Stimulated activated CD4-positive, alpha-beta T cell treated with anti-CD3 and anti-CD28 coated beads, TNF-alpha, amount 100 ng/mL, for 4 hours (primary cell): ENCODE measurements at places on chromosomes 7 and 10.

DNA sequence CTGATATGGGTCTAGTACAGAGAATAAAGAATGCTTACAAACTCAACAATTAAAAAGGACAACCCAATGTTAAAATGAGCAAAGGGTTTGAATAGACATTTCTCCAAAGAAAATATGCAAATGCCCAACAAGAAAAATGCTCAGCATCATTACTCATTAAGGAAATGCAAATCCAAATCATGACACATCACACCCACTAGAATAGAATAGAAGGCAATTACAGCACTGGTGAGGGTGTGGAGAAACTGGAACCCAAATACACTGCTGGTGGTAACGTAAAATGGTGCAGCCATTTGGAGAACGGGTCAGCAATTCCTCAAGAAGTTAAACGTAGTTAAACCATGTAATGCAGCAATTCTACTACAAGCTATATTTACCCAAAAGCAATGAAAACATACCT, 53.8 kb downstream of the KDM7A start:
- DNase-seq, result no peak

DNA sequence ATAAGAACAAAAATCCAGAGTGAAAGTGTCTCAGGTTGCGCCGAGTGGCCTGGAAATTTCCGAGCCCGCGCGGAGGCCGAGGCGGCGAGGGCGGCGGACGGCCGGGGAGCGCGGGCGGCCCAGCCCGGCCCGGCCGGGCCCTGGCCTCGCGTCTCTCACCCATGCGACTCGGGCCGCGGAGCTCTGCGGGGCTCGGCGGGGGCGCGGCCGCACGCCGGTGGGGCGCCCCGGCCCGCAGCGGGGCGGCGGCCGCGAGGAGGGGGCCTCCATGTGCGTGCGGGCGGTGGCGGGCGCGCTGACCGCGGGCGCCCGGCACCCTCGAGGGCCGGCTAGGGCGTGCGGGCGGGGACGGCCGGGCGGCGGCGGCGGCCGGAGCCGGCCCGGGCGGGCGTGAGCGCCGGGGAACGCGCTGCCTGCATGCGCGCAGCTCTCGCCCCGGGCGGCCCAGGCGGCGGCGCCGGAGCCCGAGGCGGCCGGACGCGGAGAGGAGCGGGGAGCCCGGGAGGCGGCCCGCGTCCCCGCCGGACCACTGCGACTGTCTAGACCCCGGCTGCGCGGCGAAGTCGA, 302 bp upstream of the EN2 start:
- no peak for DNase-seq

DNA sequence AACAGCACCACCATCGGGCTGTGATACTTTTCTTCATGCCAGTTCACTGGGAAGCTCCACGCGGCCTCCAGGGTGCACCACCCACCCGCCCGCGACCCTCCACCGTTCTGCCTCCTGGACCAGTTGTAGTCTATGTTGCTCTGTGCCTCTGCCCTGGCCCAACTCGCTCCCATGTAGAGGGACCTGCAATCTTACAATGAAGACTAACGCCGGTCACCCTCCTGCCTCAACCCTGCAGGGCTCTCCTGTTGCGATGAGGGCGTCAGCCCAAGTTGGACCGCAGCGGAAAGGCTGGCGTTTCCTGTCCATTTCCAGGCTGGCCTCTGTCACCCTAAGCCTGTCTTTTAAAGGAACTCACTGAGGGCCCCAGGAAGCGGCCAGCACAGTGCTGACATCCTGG, 34.9 kb downstream of the IL15RA start:
- DNase-seq, result no peak

DNA sequence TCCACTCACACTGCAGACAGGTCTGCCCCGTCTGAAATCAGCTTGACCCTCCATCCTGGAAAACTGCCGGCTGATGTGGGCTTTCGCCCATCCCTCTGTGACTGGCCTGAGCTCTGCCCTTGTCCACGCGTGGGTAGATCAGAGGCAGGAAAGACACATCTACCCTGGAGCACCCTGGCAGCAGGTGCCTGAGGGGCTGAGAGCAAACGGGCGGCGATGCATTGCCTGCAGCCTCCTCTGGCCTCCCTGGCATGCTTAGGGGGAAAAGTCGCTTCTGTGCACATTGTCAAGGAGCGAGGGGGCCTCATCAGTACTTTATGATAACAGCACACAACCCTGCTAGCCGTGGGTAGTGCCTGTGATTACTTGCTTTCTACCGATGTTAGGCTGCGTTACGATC, 109.4 kb downstream of the ADARB2 start:
- DNase-seq, result no peak

DNA sequence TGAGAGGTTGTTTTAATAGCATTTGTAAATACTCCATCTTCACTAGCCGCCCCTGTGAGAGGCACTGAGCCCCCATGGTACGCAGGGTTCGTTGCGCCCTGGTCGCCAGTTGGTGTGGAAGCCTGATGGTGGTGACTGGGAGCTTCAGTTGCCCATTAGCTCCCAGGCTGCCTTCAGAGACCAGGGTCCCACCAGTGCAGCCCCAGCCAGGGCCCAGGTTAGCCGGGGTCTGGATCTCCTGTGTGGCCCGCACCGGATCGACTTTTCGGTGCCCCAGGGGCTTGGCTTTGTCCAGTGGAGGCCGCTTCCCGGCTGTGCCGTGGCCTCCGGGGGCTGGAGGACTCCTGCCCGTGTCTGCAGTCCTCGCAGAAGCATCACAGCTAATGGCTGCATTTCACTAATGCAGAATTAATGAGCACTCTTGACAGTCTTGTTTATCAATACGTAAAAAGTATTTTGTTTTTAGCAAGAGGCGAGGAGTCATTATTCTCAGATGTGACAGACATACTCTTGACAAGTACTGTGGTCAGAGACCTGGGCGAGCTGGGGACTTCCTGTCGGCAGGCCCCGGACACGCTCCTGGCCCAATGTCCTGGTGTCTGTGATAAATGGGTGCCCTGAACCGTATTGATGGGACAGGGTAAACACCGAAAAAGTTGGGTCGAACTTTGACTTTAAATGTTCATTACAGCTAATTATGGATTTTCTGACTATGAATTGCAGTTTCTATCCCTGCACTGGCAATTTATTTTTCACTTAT, 99.8 kb downstream of the NKX6-2 start:
- no peak for DNase-seq

DNA sequence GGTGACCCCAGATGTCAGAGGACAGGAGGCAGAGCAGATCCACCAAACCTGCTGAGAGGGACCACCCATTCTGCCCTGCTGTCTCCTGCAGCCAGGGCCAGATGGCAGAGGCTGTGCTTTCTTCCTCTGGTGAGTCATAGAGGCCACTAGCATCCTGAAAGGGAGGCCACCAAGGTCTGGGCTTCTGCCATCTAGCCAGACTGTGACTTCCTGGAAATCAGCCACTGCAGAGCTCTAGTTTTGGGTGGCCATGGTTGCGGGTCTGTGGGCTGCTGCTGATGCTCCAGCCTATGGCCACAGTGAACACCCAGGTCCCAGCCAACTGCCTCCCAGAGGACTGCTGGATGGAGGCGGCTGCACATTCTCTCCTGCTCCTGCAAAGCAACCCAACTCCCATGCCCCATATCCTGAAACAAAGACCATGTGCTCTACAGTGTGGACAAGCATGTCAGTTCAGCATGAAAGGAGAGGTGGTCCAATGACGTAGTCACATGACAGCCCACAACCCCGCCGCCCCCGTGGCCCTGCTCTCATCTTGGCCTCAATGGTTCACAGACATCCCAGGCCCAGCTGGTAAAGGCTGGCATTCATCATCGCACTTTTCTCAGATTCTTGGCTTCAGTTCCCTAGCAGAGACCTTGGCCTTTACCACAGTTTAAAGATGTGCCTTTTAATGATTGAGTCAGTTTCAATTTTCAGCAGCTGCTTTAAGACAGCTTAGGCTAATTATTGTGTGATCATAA, 73.9 kb upstream of the CXCL12 start:
- no peak for DNase-seq

GRCh38 chr7:126839624-126840023, 413.1 kb downstream of the GRM8 start:
- DNase-seq, result no peak

GRCh38 chr7:152046531-152046930, 21.1 kb downstream of the GALNT11 start:
- no peak for DNase-seq

DNA sequence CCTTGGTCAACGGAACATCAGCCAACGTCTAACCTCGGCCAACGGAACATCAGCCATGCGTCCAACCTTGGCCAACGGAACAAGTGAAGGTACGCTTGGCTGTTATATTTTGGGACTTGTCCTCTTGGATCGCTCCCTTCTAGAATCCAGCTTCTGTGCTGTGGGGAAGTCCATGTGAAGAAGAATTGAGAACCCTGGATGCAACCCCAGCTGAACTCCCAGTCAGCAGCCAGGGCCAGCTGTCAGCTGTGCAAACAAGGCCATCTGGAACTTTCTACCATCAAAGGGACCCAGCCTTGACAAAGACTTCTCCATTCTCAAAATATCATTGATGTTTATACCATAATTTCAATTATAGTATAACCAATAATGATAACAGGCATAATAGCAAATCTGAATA, 43.3 kb upstream of the ITGA8 start:
- no peak for DNase-seq

GRCh38 chr7:1078985-1079384, 8.9 kb upstream of the GPER1 start:
- DNase-seq, result no peak

DNA sequence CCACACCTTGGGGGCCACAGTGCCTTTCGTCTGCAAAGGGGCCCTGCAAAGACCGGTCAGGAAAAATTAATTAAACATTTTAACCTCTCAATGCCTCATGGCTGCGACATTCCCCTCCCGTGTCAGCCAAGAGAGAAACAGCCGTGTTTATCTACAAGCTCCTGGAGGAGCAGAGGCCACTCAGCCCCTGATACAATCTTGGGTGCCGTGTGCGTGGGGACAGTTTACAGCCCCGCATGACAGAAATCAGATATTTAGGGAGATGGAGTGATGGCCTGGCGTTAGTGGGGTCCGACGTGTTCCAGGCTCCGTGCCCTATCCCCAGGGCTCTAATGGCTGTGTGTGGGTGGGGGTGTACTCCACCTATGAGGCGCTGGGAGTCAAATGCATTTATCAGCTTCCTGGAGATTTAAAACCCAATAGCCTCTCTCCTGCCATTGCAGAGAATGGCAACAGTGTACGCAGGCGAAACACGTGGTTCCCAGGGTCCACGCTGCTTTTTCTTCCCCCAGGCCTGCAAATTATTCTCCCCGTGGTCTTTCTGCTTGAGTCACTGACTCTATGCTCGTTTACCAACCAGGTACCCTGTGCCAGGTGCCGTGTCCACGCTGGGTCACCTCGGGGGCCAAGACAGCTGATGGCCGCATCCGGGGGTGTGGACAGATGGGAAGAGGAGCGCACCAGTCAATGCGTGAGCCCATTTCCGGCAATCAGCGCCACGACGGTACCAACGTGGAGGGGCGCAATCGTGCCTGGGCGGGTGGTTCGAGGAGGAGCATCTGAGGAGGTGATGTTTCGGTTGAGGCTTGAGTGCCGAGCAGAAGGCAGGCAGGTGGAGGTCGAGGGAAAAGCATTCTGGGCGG, 26.6 kb upstream of the PSMG3 start:
- no peak for DNase-seq

DNA sequence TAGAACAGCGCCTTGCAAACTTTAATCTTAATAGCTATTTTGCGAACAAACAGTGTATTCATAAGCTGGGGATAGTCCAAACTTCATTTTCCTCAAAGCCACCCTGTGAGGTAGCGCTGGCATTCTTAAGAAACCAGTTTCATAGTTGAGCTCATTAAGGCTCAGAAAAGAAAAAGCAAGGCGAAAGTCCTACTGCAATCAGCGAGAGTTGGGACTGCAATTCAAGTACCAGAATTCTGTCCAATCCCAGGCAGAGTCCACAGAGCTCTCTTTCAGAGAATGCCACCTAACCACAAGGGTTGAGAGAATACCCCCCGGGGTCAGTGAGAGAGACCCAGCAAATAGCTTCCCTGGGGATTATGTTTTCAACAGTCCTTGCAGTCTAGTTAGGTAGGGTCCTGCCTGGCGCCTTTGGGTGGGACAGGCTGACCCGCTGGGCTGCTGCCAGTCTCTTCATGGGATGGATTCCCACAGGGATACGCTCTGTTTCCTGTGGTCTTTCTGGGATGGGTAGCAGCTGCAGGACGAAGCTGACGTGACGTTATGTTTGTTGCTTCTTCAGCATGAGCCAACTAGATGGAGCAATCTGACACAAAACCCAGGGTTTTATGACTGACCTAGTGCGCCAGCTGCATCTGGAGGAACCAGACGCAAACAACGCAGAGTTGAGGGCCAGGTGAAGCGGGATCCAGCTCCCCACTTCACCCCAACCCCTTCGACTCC, 16.0 kb downstream of the BMPER start:
- DNase-seq, result no peak

- DNase-seq, result no peak
Measured at GRCh38 chr10:49344840-49345239, 45.9 kb downstream of the C10orf71 start.

DNA sequence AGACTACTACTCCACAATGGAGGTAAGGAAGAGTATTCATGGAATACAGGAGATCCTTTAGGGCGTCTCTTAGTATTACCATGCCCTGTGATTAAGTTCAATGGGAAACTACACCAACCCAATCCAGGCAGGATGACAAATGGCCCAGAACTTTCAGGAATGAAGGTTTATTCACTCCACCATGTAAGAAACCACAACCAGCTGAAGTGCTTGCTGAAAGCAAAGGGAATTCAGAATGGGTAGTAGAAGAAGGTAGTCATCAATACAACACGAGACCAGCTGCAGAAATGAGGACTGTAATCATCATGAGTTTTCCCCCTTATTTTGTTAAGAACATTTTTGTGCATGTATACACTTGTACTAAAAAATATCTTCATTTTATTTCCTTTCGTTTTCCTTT, 76.6 kb downstream of the GPR37 start:
- DNase-seq, result no peak

DNA sequence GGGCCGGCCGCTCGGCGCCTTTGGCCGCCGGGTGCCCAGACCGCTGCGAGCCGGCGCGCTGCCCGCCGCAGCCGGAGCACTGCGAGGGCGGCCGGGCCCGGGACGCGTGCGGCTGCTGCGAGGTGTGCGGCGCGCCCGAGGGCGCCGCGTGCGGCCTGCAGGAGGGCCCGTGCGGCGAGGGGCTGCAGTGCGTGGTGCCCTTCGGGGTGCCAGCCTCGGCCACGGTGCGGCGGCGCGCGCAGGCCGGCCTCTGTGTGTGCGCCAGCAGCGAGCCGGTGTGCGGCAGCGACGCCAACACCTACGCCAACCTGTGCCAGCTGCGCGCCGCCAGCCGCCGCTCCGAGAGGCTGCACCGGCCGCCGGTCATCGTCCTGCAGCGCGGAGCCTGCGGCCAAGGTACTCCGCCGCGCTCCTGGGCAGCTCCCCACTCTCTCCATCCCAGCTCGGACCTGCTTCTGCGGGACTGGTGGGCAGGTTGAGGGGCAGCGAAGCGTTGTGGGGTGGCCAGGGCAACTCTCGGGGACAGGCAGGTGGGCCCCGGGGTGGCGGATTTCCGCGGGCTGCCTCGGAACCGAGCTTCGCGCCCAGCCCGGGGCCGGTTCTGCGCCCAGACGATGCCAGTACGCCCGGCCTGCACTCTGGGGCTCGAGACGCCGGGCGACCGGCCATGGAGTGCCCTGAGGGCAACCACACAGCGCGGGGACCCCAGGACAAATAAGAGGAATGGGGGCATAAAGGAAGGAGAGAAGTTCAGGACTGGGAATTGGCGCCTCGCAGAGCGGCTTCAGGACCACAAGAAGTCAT, 578 bp downstream of the HTRA1 start:
- DNase-seq, result no peak
